ENCODE measurements at places on chromosomes 11 and 22.

DNA sequence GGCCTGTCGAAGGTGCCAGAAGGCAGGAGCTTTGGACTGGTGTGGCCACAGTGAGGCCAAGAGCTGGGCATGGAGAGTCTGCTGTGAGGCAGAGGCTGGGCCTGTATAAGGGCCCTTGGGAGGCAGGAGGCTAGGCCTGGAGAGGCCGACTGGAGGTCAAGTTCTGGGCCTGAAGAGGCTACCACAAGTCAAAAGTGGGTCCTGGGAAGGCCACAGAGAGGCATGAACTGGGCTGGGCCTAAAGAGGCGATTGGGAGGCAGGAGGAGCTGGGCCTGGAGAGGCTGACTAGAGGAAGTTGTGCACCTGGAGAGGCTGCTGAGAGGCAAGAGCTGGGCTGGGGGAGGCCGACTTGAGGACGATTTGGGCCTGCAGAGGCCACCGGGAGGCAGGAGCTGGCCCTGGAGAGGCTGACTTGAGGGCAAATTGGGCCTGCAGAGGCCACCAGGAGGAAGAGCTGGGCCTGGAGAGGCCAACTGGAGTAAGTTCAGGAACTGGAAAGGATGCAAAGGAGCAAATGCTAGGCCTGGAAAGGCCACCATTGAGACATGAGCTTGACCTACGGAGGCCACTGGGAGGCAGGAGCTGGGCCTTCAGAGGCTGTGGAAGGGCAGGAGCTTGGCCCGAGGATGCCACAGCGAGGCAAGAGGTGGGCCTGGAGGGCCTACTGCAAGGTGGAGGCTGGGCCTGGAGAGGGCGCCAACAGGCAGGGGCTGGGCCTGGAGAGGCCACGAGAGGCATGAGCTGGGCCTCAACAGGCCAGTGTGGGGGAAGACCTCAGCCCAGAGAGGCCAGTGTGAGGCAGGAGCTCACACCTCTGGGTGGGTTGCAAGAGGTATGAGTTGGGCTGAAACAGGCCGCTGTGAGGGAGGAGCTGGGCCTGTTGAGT is 39.8 kb downstream of the OR4C45 start:
- DNase-seq: no peak

DNA sequence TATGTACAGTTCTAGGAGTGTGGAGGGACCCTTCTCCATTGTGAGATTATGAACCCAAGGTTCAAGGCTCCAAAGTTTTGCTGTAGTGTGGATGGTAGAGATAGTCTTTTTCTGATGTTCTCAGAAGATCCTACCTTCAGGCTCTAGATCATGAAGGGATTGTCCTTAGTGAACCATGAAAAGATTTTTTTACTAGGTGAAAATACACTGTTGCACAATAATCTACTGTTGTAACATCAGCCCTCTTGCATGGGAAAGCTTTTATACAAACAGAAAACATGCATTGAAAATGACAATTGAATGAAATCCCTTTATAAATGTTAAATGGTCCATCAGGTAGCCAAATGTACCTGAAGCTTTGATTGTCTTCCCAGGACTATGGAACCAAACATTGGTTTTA is 177.8 kb downstream of the FAM76B start:
- DNase-seq: no peak

DNA sequence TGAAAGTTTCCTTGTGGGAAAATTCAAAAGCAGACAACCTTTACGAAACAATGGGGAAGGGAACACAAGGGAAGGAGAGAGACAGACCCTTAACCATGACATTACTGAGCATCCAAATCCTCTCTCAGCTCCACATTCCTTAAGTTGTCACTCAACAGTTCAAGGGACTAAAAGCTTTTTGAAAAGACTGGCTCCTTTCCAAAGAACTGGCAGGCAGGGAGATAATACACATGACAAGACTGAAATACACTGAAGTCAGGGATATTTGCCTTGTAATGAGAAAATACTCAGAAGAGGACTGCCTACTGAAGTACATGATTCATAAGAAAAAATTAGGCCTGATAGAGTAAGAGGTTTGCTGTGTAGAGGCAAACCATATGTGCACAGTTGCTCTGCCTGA is 69.1 kb downstream of the SMCO4 start:
- DNase-seq: no peak

- no peak for DNase-seq
Observed at GRCh38 chr11:959027-959426, 33.4 kb downstream of the AP2A2 start.

DNA sequence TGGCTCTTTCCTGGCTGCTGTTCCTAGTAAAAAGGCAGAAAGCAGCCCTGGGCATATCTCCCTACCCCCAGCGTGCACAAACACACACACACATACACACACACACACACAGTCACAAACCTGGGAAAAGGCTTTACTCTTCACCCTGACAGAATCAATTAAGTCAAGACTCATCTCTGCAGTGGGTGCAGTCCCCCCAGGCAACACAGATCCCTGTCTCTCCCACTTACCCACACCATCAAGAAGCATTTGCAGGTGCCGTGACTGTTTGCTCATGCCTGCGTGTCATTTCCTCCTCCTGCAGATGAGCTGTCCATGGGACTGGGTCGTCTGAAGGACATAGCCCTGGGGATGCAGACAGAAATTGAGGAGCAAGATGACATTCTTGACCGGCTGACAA is 28.6 kb downstream of the SNAP29 start:
- no peak for DNase-seq

GRCh38 chr11:15157606-15158137 is 42.9 kb downstream of the INSC start:
- no peak for DNase-seq

DNA sequence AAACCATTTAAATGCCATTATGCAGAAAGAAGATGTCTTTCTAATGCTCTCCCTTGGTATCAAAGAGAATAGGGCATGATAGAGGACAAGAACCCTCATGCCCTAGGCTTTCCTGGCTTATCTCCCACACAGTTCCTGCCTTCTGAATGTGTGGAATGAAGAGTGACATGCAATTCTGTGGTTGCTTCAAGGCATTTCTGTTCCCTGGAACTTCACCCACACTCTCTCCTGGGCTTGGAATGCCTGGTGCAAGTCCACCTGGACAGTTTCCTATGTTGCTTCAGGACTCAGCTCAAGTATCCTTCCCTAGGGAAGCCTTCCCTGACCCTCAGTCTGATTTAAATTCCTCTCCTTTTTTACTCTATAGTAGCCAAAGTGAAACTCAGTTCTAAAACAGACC is 53.8 kb upstream of the DRD2 start:
- no peak for DNase-seq

DNA sequence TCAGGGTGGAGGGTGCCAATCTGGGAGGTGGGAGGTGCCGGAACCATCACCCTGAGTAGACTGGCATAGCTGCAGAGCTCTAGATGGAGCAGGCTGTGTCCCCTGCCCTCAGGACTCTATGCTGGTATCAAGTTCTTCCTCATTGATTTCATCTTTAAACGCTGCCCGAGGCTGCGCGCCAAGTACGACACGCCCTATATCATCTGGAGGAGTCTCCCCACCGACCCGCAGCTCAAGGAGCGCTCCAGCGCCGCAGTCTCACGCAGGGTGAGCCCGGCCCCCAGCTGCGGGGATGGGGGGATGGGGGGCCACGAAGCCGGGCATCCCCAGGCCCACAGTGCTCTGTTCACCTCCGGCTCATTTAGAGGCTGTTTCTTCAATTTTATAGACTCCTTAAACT is 52.5 kb downstream of the GRAMD4 start:
- no peak for DNase-seq

DNA sequence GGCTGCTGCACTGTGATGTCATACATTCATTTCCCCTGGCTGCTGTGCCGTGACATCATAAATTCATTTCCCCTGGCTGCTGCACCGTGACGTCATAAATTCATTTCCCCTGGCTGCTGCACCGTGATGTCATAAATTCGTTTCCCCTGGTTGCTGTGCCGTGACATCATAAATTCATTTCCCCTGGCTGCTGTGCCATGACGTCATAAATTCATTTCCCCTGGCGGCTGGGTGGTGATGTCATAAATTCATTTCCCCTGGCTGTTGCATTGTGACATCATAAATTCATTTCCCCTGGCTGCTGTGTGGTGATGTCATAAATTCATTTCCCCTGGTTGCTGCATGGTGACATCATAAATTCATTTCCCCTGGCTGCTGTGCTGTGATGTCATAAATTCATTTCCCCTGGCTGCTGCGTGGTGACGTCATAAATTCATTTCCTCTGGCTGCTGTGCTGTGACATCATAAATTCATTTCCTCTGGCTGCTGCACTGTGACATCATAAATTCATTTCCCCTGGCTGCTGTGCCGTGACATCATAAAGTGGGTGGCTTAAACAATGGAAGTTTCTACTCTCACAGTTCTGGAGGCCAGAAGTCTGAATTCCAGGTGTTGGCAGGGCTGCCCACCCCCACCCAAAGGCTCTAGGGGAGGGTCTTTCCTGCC is 301.1 kb downstream of the SHANK2 start:
- no peak for DNase-seq

GRCh38 chr11:68141246-68142027 is 20.2 kb upstream of the CHKA start:
- no peak for DNase-seq

DNA sequence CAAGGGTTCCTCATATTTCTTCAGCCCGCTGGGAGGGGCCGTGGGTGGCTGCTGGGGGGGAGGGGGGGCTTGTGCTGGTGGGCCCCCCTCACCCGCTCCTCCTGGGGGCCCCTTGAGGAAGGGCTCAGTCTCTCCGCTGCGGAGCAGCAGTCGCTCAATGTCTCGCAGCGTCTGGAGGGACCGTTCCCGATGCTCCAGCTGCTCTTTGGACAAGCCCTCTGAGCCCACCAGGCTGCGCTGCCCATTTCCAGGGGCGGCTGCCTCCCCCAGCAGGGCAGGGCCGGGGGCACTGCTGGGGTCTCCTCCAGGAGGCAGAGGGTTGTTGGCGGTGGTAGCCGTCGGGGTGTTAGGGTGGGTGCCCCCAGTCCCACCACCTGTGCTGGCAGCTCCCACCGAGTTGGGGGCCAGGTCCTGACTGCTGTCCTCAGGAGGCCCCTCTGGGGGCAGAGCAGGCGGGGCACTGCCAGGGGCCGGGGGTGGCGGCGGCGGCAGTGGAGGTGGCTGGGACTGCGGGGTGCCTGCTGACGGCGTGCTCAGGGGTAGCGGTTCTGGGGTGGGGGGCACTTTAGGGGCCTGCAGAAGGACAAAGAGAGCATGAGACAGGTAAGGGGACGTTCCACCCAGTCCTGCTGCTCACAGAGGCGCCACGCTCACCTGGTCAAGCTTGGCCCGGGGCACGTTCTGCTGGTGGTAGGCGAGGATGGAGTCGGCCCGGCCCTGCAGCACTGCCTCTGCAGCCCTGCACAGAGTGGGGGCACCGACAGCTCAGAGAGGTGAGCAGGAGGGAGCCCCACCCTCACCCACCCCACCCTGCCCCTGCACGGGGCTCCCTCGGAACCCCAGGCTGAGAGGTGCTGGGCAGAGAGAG is 18.9 kb downstream of the CXCR5 start:
- DNase-seq: no peak

DNA sequence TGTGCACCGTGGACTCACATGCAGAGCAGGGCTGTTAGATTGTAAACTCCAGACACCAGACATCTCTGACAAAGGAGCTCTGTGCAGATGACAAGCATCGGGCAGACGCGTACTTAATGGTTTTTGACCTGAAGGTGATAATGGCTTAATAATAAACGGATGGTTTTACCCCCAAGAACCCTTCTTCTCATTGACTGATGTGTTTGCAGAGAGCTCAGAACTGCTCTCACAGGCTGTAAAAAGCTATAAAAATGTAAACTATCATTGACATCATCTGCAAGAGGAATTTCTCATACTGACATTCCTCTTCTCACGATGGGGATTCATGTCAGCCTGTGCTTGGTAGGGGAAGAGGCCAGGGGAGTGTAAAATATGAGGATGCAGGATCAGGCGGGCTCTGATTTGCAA is 8.6 kb upstream of the ARHGAP8 start:
- DNase-seq: no peak

- DNase-seq: peak; percentile 16
Observed at GRCh38 chr11:72413914-72414628, 20.3 kb downstream of the CLPB start.

DNA sequence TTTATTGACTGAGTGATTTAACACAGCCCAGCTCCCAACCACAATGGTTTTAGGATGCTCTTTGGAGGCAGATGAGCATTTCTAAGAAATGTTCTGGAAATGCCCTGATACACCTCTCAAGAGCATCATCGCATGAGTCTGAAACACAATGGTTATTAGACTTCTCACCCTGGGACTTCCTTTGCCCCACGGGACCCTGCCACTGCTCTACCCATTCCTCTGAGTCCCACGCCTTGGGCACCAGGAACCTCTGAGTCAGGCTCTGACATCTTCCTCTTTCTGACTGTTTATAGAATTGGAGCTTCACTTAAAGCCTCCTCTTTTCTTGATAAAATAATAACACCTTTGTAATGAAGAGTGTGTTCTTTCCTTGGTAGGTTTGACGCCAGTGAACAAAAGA is 85.6 kb upstream of the PARVA start:
- no peak for DNase-seq

DNA sequence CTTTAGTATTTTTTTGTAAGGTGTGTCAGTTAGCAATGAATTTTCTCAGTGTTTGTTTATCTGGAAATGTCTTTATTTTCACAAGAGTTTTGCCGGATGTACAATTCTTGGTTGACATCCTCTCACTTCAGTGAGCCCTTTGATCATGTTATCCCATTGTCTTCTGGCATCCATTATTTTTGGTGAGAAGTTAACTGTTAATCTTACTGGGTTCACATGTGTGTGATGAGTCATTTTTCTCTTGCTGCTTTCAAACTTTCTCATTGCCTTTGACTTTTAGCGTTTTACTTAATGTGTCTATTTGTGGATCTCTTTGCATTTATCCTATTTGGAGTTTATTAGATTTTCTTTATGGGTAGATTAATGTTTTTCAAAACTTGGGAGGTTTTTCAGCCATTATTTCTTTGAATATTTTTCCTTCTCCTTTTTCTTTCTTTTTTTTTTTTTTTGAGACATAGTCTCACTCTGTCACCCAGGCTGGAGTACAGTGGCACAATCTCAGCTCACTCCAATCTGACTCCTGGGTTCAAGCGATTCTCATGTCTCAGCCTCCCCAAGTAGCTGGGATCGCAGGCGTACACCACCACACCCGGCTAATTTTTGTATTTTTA is 100.5 kb upstream of the RRM1 start:
- no peak for DNase-seq

DNA sequence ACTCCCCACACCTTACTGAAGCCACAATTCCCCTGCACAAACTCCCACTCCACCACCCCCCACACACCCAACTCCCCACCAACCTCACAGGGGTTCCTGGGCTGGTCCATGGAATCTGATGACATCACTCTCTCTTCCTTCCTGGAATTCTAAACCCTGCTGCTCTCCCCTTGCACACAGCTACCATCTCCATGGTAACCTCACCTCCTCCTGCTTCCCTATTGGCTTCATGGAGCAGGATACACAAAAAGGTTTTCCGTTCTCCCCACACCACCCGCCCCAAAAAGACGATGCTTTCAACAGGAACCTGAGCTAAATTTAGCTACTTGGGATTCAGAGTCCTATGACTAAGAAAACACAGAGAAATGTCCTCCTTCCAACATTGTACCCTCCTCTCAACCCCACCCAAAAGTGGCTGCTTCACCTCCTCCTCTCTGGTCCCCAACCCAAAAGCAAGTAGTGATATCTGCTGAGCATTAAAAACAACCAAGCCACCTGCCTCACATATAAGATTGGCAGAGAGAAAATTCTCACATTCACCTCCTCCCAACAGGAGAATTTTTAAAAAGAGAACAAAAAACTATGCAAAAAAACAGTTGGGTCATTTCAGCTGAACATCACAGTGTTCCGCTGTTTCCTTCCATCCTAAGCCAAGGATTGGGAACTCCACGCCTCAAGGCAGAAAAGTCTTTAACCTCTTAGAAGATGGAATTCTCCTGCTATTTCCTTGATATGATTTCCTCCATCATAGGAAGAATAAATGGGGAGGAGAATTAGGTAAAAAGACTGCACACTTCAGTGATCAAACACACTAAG is 66.9 kb downstream of the RBFOX2 start:
- no peak for DNase-seq

Measured in T-helper 22 cell (primary cell).